Stimulated activated CD8-positive, alpha-beta memory T cell treated with anti-CD3 and anti-CD28 coated beads, Interleukin-7, amount 100 ng/mL, for 1 hour (primary cell): ENCODE measurements at places on chromosomes 11 and 22.

- no peak for DNase-seq
Measured at GRCh38 chr11:129141748-129142523, 50.2 kb downstream of the ARHGAP32 start.

DNA sequence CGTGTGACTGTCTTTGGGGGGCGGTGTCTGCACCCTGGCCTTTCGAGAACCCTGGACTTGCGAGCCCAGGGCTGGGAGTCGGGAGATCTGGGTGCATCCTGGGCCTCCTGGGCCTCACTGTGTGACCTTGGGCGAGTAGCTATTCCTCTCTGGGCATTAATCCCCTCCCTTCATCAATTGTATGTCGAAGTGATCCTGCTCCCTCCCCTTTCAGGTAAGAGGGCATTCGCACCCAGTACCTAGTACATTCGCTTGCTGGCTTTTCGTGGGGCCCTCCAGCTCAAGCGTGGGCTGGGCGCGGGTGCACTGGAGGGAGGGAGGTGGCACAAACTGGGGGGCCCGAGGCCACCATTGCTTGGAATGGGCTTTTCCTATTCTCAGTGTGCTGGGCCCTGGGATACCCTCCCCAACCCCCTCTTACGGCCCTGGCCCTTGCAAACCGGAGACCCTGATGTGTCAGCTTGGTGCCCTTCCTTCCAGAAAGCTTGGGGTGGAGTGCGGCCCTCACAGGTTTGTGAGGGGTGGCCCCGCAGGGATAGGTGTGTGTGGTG lies 530 bp downstream of the USP35 start:
- DNase-seq = no peak

GRCh38 chr11:2213890-2214526 lies 42.4 kb upstream of the TH start:
- DNase-seq = no peak

DNA sequence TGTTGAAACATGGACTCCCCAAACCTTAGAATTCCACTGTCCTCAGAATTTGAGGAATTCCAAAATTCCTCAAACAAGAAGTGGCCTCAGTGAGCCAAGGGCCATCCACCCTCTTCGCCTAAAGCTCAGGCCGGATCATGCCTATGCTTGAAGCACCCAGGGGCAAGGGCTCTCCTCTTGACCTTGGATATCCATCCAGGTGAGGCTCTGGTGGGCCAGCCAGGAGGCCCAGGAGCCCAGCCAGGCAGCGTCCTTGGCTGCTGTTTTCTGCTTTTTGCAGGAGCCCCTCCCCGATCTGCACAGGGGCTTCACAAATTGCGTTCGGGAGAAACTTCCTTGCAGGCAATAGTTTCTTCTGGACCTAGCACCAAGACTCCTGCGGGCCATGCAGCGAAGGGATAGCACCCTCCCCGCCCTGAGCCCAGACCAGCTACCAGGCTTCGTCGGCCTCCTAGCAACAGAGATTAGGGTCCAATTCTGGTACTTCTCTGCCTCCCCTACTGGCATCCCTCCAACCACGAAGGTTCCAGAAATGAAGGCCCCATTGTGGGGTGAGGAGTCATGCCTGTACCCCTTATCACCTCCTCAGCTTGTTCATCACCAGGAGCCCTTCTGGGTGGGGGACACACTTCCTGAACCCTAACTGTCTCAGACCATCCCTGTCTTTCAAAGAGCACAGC lies 2.0 kb downstream of the PHLDA2 start:
- DNase-seq = no peak

DNA sequence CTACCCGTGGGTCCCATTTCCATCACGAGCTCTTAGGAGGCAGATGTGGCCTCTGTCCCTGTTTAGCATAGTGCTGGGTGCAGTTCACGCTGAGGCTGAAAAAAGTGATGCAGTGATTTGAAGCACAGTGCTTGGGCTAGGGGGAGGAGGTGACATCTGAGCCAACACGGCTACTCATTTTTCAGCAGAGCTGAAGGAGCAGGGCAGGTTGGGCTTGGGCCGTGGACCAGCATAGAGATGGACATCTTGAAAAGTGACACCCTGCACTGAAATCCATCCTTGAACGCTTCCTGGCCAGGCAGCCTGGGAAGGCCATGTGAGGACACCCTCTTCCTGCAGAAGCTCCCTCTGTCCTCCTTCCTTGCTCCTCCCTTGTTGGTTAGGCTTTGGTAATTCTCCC lies 66.4 kb downstream of the ADAMTS15 start:
- no peak for DNase-seq

DNA sequence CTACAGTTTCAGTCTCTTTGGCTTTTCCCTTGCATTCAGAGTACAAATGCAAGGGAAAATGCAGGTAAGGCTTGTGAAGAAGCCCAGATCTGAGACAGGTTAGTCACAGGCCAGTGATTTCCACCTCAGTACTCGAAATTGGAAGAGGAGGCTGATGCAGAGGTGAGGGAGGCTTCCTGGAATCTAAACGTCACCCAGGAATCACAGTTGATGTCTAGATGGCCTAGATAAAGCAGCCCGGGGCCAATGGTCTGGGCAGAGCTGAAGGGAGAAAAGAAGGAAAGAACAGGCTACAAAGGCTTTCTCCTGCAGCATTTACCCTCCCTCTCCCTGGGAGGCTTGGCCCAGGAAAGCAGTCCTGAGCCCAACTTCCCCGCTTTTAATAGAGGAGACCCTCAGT lies 8.5 kb downstream of the TRIM6 start:
- no peak for DNase-seq

DNA sequence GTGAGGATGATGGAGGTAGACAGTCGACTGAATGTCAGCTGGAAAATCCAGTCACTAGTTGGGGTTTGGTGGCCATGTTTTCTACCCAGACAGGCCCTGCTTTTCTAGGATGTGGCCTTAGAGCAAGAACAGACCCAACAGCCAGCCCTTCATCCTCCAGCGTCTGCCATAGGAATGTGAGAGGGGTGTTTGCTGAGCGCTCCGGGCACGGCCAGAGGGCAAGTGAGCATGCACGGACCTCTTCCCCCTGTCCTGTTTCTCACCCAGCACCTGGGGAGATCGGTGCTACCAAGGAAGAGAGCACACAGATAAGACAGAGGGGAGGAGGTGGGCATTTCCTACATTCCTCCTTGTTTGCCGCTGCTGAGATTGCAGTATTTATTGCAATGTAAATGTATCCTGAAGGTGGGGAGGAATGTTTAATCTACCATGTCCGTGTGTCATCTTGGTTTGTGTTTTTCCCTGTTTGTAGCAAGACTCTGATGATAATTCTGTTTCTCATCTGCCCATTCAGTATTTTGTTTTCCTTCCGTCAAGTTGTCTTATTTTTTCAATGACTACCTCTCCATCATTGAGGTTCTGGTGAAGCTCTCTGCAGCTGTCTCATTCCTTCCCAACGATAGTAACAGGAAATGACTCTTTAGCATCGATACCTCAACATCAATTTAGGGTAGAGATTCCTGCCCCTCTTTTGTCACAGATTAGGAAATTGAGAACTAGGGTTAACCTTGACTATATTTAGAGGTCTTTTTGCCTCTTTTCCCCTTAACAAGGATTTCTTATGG lies 4.9 kb upstream of the ATF4 start:
- no peak for DNase-seq

DNA sequence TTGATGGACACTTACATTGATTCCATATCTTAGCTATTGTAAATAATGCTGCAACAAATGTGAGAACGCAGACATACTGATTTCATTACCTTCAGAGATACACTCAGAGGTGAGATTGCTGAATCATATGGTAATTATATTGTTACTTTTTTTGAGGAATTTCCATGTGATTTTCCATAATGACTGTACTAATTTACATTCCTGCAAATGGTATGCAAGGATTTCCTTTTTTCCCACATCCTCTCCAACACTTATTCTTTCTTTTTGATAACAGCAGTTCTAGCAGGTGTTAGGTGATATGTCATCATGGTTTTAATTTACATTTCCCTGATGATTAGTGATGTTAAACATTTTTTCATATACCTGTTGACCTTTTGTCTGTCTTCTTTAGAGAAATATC lies 207.7 kb downstream of the C11orf87 start:
- no peak for DNase-seq

DNA sequence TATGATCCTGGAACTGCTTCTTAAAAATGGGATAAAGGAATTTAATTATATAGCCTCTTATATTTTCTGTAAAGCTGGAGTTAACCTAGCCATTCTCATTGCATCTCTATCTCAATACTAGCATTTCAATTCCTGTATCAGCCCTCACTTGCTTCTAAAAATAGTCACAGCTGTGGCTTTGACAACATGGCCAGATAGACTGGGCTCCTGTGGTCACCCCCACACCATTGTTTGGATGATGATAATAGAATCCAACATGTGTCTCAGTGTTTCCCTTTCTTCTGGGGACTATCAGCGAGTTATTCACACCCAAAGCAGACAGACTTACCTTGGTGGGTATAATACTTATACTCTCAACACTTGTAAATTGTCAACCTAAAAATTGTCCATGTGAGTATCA lies 6.9 kb downstream of the VWA5A start:
- no peak for DNase-seq

- no peak for DNase-seq
Measured at GRCh38 chr11:76181371-76181770, 24.9 kb downstream of the WNT11 start.

GRCh38 chr22:48382197-48382596 lies 1445.5 kb downstream of the BRD1 start:
- no peak for DNase-seq

DNA sequence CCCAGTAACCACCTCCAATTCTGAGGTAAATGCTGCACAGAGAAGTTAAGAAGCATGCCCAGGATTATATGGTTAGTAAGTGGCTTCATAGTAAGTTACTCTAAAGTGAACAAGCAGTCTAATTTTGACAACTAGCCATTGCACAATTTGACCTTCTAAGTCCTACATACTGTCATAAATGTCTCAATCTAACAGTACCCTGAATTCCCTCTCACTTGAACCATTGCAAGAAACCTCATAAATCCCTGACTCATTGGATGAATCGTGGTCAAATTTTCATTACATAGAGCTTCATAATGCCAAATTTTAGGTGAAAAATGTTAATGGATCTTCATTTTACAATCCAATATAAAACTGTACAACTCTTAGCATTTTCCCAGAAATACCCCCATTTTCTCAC lies 217.3 kb upstream of the GRIA4 start:
- no peak for DNase-seq

GRCh38 chr11:72267956-72268617 lies 24.1 kb upstream of the PHOX2A start:
- no peak for DNase-seq

- DNase-seq = no peak
Measured at GRCh38 chr22:49573109-49573765, 254.4 kb downstream of the BRD1 start.

DNA sequence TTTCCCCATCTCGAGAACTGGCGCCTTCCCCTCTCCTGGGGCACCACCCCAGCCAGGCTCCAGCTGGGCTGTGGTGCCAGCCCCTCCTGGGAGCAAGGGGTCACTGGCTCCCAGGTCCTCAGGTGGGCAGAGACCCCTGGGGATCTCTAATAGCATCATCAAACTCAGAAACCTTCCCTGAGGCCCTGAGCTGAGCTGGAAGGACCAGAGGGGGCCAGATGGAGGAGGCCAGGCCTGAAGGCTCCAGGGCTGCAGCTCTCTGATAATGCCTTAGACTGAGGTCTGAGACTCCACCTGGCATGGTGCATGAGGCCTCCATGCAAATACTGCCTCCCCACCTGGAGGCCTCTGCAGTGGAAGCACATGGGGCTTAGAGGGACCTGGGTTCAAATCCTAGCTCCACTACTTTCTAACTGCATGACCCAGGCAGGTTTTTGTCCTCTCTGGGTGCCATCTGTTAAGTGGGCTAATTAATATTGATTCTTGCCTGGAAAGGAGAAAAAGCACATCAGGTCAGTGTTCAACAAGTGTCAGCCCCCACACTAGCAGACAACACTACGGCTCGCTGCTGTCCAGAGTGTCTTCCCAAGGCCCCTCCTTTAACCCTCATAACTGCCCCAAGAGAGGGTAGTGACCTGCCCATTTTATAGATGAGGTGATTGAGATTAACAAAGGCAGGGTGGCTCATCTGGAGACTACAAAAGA lies 1.5 kb downstream of the MAPK8IP1 start:
- no peak for DNase-seq

GRCh38 chr11:44269369-44270351 lies 40.3 kb downstream of the ALX4 start:
- no peak for DNase-seq

- no peak for DNase-seq
Measured at GRCh38 chr11:94751218-94751609, 16.9 kb upstream of the AMOTL1 start.

- DNase-seq = no peak
Measured at GRCh38 chr11:74570266-74571061, 21.9 kb upstream of the POLD3 start.

GRCh38 chr11:1055109-1055703 lies 18.7 kb upstream of the MUC6 start:
- DNase-seq = no peak

GRCh38 chr11:119397740-119398139 lies 16.2 kb upstream of the USP2 start:
- no peak for DNase-seq

DNA sequence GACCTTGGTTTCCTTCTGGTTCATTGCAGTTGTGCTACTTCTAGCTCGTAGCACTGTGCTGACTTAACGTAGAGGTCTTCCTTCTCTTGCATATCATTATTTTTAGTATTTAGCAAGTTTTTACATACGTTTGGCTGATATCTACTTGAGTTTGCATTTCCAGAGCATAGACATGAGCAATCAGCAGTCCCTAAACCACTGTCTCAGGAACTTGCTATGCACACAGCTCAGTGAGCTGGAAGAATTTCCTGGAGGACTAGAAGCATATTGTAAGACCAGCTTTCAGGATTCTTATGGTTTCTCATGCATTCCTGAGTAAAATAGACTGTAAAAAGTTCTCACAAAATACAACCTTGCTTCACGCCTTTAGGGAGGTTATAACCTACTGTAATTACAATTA lies 226.7 kb upstream of the PDGFD start:
- no peak for DNase-seq

DNA sequence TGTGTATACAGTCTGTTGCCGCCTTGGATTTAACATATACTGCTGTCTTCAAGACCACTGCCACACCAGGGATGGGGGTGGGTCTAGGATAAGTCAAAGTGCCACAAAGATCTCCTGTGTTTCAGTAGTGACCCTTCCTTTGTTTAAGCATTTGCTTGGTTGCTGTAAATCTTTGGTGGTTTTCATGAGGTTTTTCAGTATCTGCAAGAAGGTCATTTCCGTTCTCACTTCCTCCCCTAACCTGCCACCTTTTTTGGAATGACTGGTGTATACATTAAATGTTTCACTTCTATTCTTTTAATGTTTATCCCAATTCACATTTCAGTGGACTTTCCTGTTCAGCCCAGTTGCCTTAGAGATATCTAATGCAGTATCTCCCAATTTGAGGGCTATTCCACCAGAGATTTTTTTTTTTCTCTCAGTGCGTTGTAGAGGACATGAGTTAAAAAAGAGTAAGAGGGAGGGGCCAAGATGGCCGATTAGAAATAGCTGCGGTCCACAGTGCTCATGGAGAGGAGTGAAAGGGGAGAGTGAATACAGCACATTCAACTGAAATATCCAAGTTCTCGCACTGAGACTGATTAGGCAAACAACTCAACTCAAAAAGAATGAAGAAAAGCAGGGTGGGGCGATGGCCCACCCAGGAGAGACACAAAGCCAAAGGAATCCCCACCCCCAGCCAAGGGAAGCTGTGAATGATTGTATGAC lies 43.2 kb downstream of the USP47 start:
- DNase-seq = no peak
